ENCODE measurements at places on chromosomes 12 and 14.

DNA sequence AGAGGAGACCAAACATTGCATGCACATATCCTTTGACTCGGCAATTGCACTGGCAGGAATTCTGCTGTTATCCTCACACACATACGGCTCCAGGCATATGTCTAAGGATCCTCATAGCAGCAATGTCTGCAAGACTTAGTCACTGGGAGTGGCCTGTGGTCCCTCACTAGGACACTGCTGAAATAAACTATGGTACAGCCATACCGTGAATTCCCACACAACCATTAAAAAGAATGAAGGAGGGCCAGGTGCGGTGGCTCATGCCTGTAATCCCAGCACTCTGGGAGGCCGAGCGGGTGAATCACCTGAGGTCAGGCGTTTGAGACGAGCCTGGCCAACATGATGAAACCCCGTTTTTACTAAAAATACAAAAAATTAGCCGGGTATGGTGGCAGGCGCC, 105.1 kb downstream of the ZFP36L1 start:
- DNase-seq, result no peak

GRCh38 chr14:100737526-100737925, 10.8 kb downstream of the DLK1 start:
- no peak for DNase-seq

DNA sequence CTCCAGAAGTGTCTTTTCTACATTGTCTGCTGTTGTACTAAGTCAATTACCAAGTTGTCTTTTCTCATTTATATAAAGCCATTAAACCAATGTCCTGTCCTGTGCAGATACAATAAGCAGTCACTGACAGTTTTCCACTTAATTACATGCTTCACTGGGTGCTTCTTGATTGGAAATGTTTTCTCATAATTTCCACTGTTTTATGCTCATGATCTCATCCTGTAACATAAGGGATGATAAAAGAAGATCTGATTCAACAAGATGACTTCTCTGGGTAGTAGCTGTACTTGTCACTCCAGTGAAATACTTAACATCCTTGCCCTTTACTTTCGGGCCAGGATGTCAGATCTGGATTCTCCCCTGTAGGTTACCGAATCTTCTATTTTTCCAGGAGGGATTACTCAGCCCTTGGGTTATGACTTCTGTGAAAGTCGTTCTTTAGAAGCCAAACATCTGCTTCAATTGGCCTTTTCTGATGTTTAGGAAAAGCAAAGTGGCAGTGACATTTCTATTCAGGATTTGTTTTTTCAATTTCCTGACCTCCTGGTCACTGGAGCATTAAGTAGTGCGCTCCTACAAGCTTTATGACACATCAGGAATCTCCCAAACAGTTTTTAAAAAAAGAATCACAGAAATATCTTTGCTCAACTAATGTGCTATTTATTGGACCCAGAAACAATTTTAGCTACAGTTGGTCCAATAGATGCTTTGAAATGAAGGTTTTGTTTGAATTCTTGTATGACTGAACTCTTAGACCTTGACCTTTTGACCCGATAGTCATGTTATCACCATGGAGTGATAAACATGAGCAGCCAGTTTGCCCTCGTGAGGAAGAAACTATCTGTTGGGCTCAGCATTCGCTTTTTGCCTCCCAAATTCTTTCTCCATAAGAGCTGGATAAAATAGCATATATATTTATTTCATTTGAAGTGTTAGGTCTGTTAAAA, 234.5 kb upstream of the SSTR1 start:
- no peak for DNase-seq

- no peak for DNase-seq
Observed at GRCh38 chr12:92446083-92446460, 256.7 kb upstream of the PLEKHG7 start.

- no peak for DNase-seq
Observed at GRCh38 chr12:13124656-13125505, 21.4 kb upstream of the GSG1 start.

- peak; percentile 79 for DNase-seq
Observed at GRCh38 chr14:104393898-104394381, 185.6 kb upstream of the C14orf180 start.

All from CD4-positive, alpha-beta T cell treated with Interleukin-4 for 4 hours (primary cell).